ENCODE measurements at places on chromosomes 7 and 10. TPM values are rescaled to one million over a fixed set of nuclear protein-coding genes. Genes with fewer than 3 reads are reported as not detected.

Gene TMEM213
- total RNA-seq, result 0.12 TPM

- DNase-seq, result no peak
Measured at GRCh38 chr7:28558236-28558635, 145.9 kb downstream of the CREB5 start.

Gene FRMD4A
- 55.4 TPM for total RNA-seq

- DNase-seq, result no peak
Measured at GRCh38 chr7:151449990-151450389, 10.0 kb upstream of the CRYGN start.

DNA sequence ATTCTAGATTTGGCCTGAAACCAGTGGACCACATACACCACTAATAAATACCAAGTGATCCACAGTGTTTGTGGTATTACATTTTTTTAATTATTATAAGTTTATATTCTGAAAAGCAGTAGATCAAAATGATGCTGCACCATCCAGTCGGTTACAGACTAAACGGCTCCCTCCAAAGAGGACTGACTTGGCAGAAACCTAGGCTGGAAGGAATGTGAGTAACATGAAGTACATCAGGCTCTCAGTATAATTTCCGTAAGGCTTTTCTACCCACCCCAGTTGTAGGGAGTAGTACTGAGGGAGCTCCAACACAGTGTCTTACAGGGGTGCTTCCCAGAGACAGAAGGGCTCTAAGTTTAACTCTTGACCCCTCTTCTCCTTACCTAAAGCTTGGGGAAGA is 119.5 kb downstream of the TRRAP start:
- DNase-seq, result no peak

Gene ERVW-1
- not detected for total RNA-seq

DNA sequence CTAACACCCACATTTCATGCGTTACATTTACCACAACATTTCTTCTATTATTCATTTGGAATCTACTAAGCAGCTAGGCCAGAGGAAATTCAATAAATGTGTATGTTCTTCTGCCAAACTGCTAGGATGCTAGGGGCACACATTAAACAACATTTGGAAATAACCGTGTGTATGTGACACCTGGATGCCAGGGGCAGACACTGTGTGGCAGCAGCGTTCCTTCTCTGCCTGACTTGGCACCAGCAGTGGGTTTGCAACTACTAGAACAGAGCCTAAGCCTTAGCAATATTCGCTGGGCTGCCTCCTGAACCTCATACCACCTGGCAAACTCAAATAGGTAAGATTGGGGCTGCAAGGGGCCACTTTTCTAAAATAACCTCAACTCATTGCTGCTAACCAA is 182.1 kb downstream of the CHCHD3 start:
- no peak for DNase-seq
